NCI-H1092 treated with DMSO at 0.1 percent for 48 hours (cell line): ENCODE measurements at places on chromosomes 3 and 15.

DNA sequence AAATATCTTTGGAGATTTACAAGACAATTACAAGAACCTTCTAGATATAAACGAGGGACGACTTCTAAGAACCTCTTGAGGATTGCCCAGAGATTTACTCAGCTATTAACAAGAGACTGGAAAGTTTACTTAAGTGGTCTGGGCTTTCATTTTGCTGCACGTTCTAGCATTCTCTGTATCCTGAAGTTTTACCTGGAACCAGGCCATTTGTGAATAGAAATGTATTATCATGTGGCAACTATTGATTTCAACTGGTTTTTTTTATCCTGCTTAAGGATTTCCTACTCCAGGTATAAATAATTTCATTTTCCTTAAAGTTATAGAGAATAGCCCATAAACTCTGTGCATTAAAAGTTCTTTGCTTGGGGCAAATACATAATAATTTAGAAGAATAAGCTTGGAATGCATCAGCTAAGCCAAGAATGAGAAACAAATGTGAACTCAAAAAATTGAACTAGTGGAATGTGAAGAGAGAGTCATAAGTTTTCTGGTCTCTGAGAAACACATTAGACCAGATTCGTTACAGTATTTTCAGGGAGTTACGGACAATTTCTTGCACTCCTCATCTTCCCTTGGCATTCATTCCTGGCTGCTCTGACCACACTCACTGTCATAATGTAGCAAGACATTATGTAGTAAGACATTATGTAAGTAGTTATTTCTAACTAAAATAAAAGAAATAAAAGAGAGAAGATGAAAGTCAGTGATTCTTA lies 1.3 kb downstream of the AQP9 start:
- DNase-seq = no peak

- DNase-seq = no peak
Measured at GRCh38 chr3:11481556-11481955, 162.2 kb downstream of the VGLL4 start.

DNA sequence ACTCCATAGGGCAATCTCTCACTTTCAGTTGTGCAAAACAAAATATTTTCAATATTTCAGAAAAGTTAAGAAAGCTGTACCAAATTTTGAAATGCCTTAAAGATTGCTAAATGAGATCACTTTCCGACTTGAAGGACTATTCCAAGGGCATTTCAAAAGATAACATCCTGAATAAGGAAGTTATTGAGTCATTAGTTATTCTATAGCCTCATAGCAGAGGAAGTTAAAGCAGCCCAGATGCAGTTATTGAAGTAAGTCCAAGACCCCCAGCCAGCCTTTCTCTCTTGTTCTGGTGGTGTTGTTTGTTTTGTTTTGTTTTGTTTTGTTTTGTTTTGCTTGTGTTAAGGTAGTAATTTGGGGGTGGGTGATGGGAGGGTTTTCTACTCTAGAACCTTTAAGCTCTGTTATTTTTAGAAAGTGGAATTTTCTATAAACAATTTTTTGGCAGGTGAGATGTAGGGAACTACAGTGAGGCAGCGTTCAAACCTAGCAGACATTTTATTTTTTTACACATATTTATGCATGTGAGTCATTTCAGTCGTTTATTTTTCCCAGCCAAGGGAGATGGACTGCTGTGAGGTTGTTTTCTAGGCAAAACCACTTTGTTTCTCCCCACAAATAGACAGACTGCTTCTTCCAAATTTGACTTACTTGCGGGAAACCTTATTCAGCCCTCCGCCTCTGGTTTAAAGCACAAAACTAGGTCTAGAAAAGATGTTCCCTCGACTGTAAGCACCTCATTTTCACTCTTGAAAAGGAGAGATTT lies 216.3 kb upstream of the ARPP21 start:
- no peak for DNase-seq

- no peak for DNase-seq
Measured at GRCh38 chr3:52420388-52420787, 24.5 kb downstream of the SEMA3G start.

DNA sequence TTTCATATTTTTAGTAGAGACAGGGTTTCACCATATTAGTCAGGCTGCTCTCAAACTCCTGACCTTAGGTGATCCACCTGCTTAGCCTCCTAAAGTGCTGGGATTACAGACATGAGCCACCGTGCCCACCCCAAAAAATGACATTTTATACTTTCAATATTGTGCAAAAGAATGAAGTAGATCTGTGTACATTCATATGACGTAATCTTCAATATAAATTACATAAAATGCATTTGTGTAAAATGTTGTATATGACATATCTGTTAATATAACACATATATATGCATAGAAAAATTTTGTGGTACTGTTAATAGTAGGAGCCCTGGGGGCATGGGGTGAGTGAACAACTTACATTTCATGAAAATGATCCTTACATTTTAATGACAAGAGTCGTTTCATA lies 71.7 kb downstream of the RYR3 start:
- DNase-seq = no peak

- peak; percentile 83 for DNase-seq
Measured at GRCh38 chr3:194137506-194138474, 1.8 kb downstream of the HES1 start.

- peak; percentile 6 for DNase-seq
Measured at GRCh38 chr15:90845201-90845949, 23.0 kb upstream of the FURIN start.

GRCh38 chr15:39413558-39413957 lies 167.3 kb upstream of the THBS1 start:
- DNase-seq = no peak

DNA sequence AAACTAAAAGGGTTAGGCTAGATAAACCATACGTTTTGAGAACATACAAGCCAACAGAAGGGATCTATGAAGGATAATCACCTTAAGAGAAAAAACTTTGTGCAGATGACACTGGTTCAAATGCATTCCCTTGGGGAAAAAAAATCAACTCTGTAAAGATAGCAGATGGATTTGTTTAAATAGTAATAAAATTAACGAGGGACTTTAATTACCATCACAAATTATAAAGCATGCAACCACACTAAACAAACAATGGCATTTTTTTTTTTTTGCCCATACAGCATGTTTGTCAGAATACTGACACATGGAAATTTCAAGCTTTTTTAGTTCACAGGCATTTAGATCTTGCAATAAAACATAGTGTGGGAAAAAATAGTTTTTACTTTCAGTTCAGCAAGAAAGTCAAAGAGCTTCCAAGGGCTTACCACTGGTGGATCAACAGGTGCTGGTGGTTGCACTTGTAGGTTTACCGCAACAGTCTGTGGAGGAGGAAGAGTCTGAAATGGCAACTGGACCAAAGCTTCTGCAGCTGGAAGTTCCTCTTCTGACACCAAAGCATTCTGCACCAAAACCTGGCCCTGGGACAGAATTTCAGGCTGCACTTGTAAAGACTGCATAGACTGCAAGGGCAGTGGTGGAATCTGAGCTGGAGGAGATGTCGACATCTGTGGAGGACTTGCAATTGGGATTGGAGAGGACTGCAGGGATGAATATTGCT lies 53.1 kb downstream of the PHC3 start:
- no peak for DNase-seq

- no peak for DNase-seq
Measured at GRCh38 chr3:119781330-119782198, at the start of gene NR1I2. NR1I2 (plus strand) TSS chr3:119782101.

GRCh38 chr3:67034371-67034770 lies 36.3 kb downstream of the KBTBD8 start:
- DNase-seq = no peak

GRCh38 chr3:65578861-65579260 lies 459.9 kb downstream of the MAGI1 start:
- no peak for DNase-seq

DNA sequence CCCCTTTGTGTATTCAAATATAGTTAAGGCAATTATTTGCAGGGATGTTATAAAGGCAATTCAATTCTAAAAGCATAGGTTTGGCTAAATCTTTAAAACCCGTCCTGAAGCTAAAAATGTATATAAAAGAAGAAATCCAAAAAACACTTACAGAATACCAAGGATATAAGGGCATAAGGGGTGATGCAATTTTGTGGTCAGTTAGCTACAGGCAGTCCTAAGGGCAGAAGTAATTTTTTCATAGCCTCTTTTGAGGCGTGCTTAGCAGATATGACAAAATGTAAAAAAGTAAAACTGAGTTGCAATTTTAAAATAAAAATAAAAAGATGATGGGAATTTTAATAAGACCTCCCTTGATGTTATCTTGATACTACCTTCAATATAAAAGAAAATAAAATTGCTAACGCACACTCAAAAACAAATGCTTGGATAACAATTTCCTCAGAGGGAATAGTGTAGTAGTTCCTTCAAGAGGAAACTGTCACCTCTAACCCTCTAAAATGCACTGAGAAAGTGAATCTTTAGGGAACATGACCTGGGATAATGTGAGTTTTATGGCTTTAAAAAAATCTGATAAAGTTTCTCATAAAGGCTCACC lies 104.2 kb downstream of the MYH15 start:
- DNase-seq = no peak

GRCh38 chr3:4680871-4681300 lies 187.7 kb downstream of the ITPR1 start:
- DNase-seq = no peak

DNA sequence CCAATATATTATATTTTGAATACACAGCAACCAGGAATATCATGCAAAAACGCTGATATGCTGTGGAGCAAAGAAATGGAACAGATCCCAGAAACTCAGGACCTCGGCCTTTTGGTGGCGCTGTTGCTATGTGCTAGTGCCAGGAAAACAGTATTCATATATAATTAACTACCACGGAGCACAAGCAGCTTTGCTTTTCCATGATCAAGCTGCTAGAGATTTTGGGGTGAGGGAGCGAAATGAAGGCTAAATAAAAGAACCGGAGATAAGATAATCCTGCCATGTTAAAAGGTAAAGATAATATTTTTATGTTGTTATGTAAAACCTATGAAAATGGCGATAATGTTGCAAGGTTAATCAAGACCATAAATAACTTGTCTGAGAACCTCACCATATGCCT lies 157.7 kb upstream of the FAM3D start:
- peak; percentile 19 for DNase-seq

GRCh38 chr3:123303976-123304560 lies 102.3 kb downstream of the SEC22A start:
- no peak for DNase-seq

DNA sequence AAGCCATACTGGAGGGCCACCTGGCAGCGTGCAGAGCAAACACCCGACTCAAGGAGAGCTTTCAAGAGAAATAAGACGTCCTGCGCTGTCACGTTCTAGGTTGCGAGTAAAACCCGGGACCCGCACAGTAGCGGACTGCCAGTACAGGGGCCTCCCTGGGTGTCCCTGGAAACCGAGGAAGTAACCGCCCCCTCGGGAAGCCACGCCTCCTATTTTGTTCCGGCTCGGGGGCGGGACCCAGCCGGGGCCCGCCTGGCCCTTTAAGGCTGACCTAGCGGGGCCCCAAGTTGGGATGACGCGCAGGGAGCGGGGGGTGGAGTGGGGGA lies 218 bp upstream of the MAPKAPK3 start:
- DNase-seq = peak; percentile 44

DNA sequence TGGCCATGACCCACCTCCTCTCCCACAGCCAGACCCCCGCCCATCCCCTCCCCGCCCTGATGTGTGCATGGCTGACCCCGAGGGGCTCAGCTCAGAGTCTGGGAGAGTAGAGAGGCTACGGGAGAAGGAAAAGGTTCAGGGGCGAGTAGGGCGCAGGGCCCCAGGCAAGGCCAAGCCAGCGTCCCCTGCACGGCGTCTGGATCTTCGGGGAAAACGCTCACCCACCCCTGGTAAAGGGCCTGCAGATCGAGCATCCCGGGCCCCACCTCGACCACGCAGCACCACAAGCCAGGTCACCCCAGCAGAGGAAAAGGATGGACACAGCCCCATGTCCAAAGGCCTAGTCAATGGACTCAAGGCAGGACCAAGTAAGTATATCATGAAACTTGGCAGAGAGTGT lies 11.7 kb downstream of the MAP1A start:
- no peak for DNase-seq

GRCh38 chr3:1883534-1883933 lies 215.1 kb upstream of the CNTN4 start:
- peak; percentile 11 for DNase-seq

DNA sequence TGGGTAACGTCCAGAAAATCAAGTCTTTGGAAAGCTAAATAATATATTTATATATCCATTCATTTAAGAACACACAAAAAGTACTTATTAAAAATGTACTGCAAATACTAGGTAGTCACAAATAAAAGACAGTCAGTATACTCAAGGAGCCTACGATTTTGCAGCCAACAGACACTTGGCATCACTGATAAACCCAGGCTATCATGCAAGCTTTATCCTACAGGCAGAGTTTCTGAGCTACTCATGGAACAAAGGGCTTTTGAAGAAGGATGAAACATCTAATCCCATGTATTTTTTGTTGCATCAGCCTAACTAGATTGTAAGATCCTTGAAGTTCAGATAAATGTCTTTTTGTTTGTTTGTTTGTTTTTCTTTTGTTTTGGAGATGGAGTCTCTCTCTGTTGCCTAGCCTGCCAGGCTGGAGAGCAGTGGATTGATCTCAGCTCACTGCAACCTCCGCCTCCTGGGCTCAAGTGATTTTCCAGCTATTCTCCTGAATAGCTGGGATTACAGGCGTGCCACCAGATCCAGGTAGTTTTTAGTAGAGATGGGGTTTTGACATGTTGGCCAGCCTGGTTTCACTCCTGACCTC lies 319.4 kb upstream of the MDFIC2 start:
- DNase-seq = no peak

DNA sequence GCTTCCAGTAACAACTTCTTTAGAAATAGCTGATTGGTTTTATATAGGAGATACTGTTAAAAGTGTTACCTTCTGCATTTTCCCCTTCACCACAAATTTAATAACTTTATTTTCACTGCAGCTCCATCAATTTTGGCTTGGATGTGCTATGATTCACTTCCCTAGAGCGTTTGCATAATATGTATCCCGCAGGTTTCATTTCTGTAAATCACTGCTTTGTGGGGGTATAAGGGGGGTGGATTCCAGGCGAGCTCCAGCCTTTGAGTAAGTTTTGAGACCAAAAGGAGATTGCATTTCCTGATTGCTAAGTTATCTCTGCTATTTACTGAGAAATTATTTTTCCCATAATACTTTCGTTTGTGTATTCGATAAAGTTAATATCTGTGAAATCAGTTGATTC lies 232.6 kb downstream of the TBL1XR1 start:
- no peak for DNase-seq

DNA sequence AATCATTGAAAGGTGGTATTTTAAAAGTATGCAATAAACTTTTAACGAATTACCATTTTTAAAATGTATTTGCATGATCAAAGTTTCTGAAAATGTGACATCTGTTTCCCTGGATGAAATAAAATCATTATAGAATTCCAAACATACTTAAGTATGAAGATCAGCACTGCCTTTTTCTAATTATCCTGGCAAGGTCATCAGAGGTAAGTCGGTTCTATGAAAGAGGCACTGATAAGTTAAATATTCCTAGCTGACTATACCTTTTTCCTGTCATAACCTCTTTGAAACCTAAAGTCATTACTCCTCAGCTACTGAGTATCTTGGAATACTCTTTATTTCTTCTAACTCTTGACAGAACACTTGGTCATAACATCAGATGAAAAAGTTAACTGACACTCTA lies 406.1 kb upstream of the ALCAM start:
- no peak for DNase-seq
